ENCODE measurements at places on chromosomes 4 and X. TPM values are rescaled to one million over a fixed set of nuclear protein-coding genes. Genes with fewer than 3 reads are reported as not detected.

Gene XAGE1A
- not detected for total RNA-seq

Gene SPIN2A
- 0.22 TPM for total RNA-seq

Gene NAP1L2
- 5.9 TPM for total RNA-seq

Gene AFAP1
- 7.7 TPM for total RNA-seq

Gene UCHL1
- 4.8 TPM for total RNA-seq

Gene CFI
- total RNA-seq, result 11.6 TPM

Gene PLA2G12A
- total RNA-seq, result 73.7 TPM

Gene ASB12
- total RNA-seq, result 3.0 TPM

Gene EPHA5
- 0.17 TPM for total RNA-seq

Gene GUCY1A1
- 106 TPM for total RNA-seq

Gene GCNA
- total RNA-seq, result 1.5 TPM

Gene CXorf49B
- total RNA-seq, result not detected

Gene MAGEE1
- 2.9 TPM for total RNA-seq

Gene POF1B
- total RNA-seq, result 4.4 TPM

Gene GLA
- 8.0 TPM for total RNA-seq

Gene NALF2
- total RNA-seq, result 53.3 TPM

Gene ZGRF1
- 2.0 TPM for total RNA-seq

Gene FRAS1
- total RNA-seq, result 3.7 TPM

Gene ASB11
- total RNA-seq, result 98.2 TPM

Gene CLCN5
- 2.3 TPM for total RNA-seq

Gene SYP
- 1.5 TPM for total RNA-seq

Gene KIT
- total RNA-seq, result 1.4 TPM

Gene GRID2
- 0.40 TPM for total RNA-seq

Gene TMPRSS11F
- not detected for total RNA-seq

Gene CT45A5
- not detected for total RNA-seq

Gene OPRPN
- total RNA-seq, result not detected

Gene FTHL17
- total RNA-seq, result not detected

Gene FAM9C
- 1.2 TPM for total RNA-seq

Gene LPAR4
- total RNA-seq, result 0.15 TPM

Gene CRMP1
- total RNA-seq, result 1.3 TPM

Gene C4orf51
- total RNA-seq, result not detected

Gene RGN
- 18.7 TPM for total RNA-seq

Gene PNCK
- 14.5 TPM for total RNA-seq

Gene PPEF2
- total RNA-seq, result not detected

Gene HERC6
- 9.3 TPM for total RNA-seq

Gene USP11
- total RNA-seq, result 31.4 TPM

Gene SRPX2
- total RNA-seq, result 9.5 TPM
